ENCODE measurements at places on chromosomes 2 and 18.

DNA sequence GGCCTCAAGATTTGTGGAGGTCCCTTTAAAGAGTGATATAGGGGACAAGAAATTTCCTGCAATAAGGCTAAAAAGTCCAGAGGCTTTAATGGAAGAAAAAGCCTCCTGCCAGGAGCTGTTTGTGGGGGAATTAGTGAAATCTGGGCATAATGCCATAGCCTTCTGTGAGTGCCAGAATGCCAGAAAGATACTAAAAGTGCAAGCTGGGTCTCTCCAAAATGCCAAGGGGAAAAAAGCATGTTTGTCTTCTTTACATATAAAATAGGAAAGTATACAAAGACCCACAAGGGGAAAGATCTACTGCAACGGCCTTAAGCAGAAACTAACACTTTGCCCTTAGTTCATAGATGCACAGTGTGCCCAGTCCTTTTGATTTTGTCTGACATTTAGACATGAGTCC is 647.7 kb upstream of the ZNF804A start:
- DNase-seq, result no peak

GRCh38 chr18:33673689-33674088 is 95.7 kb downstream of the ASXL3 start:
- DNase-seq, result no peak

DNA sequence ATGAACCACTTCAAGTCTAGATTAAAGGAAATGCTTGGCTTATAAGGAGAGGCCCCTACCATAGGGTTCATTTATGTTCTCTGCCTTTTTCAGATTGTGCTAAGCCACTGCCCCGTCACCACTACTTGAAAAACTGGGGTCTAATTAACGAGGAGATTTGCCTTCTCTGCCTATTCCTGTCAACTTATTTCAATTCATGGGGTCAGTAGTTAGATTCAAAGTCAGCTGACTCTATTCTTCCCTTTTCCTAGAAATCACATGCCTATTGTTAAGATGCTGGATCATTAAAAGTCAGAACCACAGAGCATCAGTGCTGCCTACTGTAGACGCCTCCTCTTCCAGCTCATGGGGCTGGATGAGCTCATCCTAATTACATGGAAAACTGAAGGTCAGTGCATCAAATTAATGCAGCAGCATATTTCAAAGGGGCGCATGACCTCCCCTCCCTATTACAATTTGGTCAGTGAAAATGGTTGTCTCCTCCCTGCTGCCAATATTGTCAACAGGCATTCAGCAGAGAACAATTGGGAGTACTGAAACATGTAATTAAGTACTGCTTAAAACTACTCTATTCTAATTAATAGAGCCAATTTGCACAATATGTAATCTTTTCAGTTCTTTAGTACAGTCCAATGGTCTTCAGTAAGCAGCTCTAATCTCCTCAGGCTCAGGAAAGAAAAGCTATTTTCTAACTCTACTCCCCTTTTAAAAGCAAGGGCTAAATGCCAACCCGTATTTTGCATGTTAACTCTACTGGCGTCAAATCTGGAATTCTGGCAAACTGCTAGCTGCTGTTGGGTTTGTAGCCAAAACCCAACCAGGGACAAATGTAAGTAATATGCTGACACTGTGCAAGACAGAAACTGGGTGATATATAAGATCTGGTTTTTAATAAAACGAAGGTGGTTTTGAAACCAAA is 117.4 kb upstream of the ITGB6 start:
- DNase-seq, result no peak

DNA sequence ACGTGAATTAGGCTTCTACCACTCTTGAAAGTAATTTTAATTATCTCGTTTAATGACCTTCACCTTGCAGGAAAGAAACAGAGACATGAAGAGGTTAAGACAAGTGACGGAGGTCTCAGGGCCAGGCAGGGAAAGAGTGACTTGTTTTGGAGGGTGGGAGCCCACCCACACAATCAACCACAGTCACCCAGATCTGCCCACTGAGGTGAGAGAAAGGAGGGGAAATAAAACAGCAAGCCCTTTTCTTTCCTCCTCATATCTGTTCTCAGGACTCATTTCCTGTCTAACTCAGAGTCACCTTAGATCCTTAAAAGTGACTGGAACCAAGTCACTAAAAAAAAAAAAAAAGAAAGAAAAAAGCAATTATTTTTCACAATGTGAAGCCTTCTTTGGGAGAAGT is 26.8 kb downstream of the ATP8B1 start:
- DNase-seq, result no peak

GRCh38 chr2:242027676-242028450 is 158.3 kb downstream of the RTP5 start:
- DNase-seq, result no peak

DNA sequence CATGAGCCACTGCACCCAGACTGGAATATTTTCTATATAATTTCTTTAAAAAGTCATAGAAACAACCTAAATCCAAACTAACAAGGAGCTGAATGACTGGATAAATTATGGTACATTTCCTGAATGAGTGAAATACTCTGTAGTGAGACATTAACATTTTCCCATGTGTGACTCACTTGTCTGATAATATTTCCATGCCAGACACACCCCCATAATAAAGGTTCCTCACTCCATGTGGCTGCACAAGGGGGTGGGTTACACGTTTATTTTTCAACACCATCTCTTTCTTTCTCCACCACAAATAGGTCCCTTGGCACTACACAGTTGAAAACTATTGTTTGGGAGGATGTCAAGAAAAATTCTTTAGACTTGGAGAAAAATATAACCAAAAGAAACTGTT is 266.3 kb upstream of the LYPD1 start:
- DNase-seq, result no peak

DNA sequence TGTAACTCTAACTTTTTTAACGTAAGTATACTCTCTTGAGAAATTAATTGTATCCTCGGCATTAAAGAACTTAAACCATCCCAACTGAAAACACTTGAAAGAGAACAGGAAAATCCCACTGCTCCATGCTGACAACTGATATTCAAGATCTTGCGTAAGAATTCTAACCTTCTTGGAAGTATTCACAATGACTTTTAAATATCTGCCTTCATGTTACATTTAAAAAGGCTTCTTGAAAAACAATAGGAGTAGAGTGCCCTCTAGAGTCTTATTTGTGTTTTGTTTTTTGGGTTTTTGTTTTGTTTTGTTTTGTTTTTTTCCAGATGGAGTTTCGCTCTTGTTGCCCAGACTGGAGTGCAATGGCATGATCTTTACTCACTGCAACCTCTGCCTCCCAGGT is 65.4 kb upstream of the DNAJC10 start:
- DNase-seq, result no peak

- no peak for DNase-seq
Observed at GRCh38 chr2:240874715-240875227, 6.1 kb downstream of the AGXT start.

- no peak for DNase-seq
Observed at GRCh38 chr2:10544252-10544651, 96.1 kb upstream of the ODC1 start.

DNA sequence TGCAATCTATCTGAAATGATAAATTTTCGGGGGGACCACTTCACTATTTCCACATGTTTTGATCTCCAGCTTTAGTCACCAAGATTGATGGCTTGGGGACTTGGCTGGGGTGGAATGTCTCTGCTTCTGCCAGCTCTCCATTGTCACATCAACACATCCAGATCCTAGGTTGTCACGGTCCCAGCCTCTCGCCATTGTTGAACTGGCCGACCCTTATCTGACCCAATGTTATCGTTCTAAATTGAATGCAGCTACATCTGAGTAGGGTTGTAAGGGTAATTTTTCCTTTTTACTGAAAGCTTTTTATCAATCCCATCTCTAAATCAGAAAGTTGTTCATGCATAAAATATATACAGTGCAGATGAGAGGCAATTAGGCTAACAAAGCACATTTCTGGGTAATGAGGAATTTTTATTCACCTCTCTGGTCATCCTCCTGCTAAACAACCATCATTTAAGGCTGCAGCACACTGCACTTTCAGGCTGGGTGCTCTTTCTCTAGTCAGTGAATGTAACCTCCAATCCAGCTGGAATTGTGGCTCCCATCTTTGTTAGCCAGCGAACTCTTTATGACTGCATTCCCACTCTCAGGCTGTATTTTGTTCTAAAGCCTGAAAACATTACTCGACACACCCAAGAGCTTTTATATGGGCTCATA is 128.2 kb downstream of the COL4A4 start:
- no peak for DNase-seq
